ENCODE measurements at places on chromosomes 2 and 18.

- DNase-seq = no peak
Observed at GRCh38 chr2:66201242-66201641, 233.7 kb upstream of the MEIS1 start.

DNA sequence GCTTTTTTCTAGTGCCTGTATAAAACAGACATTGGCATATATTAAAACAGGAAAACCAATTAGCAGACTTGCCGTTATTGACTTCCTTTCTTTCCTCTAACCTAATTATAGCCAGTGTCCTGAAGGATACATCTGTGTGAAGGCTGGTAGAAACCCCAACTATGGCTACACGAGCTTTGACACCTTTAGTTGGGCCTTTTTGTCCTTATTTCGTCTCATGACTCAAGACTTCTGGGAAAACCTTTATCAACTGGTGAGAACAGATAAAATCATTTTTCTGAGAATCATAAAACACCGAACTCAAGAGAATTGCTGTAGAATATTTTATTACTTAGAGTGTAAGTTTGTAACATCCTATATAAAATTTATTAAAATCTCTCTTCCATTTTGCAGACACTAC lies 74.3 kb downstream of the SCN2A start:
- DNase-seq = no peak

GRCh38 chr18:66615176-66615575 lies 11.3 kb upstream of the CDH19 start:
- no peak for DNase-seq

GRCh38 chr18:13574761-13575160 lies 151.6 kb downstream of the FAM210A start:
- DNase-seq = no peak

DNA sequence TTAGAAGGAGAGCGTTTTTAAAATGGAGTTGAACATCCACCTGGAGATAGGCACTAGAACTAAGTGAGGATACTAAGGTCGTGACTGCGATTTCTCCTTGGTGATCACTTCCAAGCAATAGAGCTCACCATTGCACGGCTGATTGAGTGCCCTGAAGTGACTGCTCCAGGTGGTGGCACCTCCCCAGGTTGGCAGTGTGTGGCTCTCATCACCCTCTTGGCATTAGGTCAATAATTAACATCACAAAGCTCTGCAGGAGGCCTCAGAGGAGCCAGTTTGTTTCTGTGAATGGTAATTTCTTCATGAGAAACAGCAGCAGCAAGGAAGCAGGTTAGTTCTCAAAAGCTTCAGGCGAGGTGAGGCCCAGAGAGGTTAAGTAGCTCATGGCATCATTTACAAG lies 259.6 kb downstream of the CLIP4 start:
- DNase-seq = no peak

DNA sequence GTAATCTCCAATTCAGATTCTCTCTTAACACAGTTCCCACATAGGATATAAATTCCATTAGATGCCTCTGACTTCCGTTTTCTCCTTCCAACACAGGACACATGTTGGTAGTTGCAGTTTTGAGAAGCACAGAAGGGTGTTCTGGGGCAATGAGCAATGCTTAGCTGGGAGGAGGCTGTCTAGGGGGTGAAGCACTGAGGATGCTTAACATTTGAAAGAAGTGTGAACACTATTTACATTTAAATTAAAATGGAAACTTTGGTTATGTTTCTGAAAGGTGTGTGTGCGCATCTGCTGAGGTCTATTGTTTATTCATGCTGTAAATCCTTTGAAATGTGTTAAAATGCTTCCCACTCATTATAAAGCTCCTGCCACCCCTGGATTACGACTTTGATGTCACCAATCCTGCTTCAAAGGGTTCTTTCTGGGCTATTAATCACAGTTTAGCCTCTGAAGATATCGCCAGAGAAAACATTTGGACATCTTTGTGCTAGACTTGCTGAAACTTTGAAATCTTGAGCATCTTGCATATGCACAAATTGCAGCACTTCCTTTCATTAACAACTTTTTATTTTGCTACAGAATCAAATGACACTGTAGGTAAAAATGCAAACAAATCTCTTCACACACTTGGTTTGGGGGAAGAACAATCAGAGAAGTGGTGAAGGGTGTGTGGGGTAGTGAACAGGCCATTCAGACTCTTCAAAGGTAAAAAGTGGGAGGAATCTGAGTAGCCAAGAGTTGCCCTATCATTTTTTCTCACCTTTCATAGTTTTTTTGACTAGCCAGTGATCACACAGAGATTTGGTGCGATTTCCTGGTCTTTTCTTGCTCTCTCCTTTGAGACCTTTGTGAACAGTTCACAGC lies 258.4 kb downstream of the MYO3B start:
- no peak for DNase-seq

Data from stimulated activated CD4-positive, alpha-beta T cell treated with anti-CD3 and anti-CD28 coated beads, Interleukin-4, amount 100 ng/mL, for 1 hour (primary cell).